ENCODE measurements at places on chromosomes 6 and 20.

DNA sequence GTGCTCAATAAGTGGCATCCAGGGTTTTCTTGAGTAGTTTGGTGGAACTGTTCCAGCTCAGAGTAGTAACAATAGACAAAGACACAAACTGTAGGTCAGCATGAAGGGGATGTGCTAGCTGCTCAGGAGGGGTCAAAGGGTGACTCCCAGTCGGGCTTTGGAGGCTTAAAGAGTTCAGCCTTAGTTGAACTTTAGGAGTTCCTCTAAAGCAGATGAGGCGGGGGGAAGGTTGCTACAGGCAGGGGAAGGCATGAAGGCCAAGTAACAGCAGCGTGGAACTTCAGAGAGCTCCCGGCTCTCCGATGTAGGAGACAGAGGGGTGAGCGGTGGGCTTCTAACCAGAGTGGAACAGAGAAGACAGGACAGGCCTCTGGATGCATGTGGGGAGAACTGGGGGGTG lies 115.5 kb upstream of the CD93 start:
- no peak for DNase-seq

DNA sequence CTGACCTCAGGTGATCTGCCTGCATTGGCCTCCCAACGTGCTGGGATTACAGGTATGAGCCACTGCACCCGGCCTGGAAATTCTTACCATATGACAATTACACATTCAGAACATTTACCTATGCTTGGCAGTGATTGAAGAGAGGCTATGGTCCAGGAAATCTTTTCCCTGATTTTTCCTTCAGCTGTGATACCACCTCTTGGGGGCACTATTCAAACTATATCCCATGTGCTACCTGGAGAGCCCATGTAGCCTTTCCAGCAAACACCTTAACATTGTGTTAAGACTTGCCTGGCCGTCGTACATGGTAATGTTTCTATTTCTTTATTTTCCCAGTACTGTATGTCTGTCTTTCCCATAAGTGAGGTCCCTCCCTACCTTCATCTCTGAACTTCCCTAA lies 61.7 kb upstream of the C20orf144 start:
- no peak for DNase-seq

GRCh38 chr20:50399555-50399916 lies 110.6 kb upstream of the PTPN1 start:
- DNase-seq = no peak

DNA sequence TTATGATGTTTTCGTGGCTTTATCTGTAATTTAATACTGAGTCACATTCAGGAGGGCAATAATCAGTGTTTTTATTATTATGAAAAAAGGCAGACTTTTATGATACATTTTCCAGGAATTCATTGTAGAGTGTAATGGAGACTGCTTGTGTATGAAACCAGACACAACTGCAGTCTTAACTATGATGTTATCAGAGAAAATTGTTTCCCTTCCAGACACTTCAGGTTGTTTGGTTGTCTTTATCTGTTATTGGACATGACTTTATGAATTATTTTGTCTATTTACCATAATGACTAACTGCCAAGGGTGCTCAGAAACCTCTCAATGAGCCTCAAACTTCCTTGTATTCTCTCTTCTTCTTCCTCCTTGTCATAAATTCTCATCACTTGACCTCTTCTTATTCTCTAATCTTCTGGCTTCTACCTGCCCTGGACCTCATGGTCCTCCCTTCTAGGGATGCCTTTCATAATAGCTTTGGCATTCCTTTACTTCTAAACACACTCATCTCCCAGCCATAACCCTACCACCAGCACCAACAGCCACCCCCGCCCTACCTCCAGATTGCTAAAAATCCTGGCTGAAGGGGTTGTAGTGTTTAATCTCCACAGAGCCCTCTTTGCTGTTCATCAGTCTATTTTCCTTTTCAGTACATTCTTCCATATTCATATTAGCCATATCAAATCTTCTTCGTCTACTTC lies 492.5 kb downstream of the CDKAL1 start:
- DNase-seq = peak; percentile 22

DNA sequence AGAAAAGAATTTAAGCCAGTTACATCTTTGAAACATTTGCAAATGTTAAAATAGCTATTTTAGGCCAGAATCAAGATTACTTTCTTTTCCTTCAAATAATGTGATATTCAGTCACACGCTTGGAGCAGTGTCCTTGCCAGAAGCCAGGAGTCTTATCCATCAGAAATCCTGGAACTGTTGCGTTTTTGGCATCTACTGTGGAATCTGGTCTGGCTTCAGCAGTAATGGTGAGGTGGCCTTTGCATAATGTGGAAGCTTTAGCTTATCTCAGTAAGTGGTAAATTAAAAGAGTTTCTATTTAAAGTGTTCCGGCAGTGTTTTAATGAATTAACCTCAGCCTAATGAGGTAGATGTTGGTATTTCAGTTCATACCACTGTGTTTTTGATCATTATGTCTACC lies 97.6 kb downstream of the FIG4 start:
- DNase-seq = no peak

- DNase-seq = peak; percentile 1
Measured at GRCh38 chr20:7031222-7031621, 263.7 kb downstream of the BMP2 start.

DNA sequence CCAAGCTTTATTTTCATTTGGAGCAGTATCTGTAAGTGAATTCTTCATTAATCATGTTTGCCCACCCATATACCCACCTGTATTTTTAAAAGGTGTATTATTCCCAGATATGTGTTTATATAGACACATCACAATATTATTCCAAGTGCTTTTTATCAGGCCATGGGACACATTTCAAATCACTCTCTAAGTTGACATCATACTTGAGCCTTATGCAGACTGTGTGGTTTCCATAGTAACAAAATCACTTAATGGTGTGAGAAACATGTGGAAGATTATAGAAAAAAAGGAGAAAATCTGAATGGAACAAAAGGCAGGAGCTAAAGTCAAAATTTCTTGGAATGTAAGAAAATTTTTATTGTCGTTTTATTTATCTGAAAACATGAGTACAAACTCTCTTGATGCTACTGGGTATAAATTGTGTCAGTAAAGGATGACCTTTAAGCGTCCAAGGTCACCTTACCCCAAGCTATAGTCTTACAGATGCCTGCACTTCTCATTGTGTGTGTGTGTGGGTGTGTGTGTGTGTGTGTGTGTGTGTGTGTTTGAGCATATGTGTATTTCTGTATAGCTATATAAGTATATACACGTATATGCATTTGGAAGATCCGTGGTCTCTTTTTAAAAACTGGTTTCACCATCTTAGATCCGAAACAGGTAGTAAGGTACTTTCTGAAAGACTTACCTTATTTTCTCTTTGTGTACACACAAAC lies 79.8 kb upstream of the CCN6 start:
- DNase-seq = peak; percentile 51

DNA sequence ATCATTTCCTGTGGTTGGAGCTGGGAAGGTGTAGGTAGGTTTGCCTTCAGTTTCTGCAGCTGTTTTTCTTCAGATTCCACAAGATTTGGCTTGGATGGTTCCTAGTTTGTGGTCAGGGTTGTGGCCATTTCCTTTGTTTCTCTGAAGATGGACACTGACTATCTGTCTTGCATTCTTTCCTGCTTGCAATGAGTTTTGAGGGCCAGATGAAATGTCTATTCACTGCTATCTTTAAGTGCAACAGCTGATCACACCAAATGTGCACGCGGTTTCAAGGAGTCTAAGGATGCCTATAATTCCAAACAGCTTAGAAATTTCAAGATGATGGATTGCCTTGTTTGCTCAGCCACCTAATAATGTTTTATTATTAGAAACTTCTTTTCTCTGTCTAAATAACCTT lies 28.4 kb downstream of the IL20RA start:
- no peak for DNase-seq

GRCh38 chr20:6341491-6341890 lies 218.7 kb upstream of the FERMT1 start:
- DNase-seq = no peak

GRCh38 chr6:5781966-5782556 lies 224.7 kb downstream of the NRN1 start:
- DNase-seq = no peak

Data from ELR (cell line).